ENCODE measurements at places on chromosomes 5 and 9.

- no peak for DNase-seq
Measured at GRCh38 chr5:131245312-131245711, 18.5 kb upstream of the CDC42SE2 start.

DNA sequence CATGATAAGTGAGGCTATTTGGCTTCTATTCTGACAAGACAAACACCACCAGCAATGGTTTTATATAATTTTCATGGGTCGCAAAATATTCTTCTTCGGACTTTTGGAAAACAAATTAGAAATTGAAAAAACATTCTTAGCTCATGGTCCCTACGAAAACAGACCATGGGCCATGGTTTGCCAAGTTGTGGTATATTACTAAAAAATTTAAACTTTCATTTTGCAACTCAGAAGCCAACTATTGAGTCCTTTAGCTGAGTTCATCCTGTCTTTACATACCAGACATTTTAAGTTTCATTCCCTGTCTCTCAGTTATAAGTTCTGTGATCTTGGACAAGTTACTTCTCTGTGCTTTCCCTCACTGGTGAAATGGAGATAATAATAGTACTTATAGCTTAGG, 198.1 kb downstream of the CSNK1G3 start:
- no peak for DNase-seq

GRCh38 chr9:95508242-95508967, 8.4 kb downstream of the PTCH1 start:
- DNase-seq = peak; percentile 29

- DNase-seq = no peak
Measured at GRCh38 chr9:122379340-122379739, 8.5 kb downstream of the PTGS1 start.

- no peak for DNase-seq
Measured at GRCh38 chr5:74153255-74153790, 487.2 kb downstream of the ENC1 start.

DNA sequence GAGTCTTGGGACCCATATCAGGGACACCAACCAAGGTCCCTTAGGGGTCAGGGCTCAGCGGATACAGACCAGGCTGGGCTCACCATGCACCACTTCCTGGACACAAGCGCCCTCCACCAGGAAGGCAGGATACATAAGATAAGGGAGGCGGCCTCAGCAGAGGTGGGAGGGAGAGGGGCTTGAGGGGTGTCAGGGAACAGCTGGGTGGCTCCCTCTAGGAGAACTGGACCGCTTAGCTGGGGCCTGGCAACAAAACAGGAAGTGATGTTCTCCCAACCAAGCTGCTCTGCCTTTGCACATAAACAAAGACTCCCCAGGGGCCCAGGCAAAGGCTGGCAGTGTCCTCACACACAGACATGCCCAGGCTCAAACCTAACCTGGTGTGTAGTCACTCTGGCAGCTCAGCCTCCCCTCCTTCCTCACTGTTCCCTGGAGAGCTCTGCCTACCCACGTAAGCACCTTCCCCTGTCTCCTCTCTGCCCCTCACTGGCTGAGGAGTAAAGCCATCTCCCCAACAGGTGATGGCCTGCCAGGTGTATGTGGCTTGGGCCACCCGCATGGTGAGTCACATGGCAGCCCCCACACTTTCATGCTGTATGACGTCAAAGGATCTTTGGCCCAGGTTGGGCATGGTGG, 5.8 kb upstream of the BICD2 start:
- peak; percentile 25 for DNase-seq

DNA sequence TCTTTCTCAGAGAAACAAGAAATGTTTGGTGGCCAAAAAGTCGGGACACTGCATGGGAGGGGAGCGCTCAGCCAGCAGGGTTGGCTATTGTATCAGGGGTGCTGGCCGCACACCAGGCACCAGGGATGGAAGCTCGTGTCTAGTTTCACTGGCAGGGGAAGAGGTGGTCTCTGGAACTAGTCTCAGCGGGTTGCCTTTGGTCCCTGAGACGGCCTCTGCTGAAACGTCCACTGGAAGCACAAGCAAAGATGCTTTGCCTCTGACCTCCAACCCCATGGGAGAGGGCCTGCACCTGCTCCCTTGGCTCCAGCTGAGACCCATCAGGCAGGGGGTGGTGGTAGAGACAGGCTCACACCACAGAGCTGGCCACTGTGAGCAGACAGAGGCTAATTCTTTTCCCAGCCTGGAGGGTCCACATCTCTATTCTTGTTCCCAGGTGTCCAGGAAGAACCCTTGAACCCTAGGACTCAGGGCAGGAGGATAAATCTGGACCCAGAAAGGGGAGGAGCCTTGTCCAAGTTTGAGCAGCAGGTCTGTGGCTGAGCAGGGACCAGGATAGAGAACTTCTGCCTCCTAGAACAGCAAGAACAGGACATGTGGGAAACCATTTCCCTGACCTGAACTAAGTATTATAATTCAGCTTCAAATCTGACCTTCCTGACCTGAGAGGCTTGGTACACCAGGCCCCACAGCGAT, 102.6 kb downstream of the RGS3 start:
- no peak for DNase-seq

GRCh38 chr5:40781843-40782409, 16.2 kb downstream of the PRKAA1 start:
- no peak for DNase-seq
